ENCODE measurements at places on chromosomes 5 and 9. TPM values are rescaled to one million over a fixed set of nuclear protein-coding genes. Genes with fewer than 3 reads are reported as not detected.

The GHR gene
- 12.9 TPM for total RNA-seq

The SPINK5 gene
- total RNA-seq: 0.47 TPM

GRCh38 chr5:55222092-55222984, 4.8 kb downstream of the MCIDAS start:
- no peak for DNase-seq

DNA sequence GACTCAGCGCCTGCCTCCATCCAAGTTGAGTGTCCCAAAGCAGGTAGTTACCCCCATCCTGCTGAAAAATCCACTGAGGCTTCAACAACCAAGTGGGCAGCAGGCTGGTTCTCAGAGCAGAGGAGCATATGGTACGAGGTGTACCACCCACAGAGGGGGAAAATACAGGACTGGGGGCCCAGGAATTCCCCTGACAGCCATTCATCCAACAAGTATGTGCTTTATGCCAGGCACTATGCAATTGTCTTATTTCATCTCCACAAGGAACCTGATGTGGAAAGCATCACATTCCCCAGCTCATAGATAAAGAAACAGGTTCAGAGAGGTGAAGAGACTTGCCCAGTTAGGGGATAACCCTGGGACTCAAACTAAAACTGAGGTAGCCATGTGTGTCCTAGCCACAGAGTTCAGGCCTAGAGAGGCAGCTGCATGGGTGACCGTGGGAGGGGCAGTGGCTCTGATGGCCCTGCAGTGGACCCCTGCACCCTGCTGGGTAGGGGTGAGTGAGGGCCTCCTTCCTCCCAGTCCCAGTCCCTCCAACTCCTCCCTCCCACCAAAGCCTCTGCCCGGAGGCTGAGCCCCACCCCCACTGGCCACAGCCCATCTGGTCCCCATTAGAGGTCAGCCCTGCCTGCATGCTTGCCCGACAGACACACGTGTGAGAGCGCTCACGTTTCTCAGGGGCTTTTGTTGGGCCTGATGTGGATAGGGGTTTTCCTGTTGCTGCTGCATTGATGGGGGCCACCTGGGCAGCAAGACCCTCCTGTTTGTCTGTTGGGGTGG, 11.5 kb downstream of the PDLIM4 start:
- DNase-seq: no peak

GRCh38 chr9:115730396-115730795, 423.2 kb upstream of the PAPPA start:
- no peak for DNase-seq

DNA sequence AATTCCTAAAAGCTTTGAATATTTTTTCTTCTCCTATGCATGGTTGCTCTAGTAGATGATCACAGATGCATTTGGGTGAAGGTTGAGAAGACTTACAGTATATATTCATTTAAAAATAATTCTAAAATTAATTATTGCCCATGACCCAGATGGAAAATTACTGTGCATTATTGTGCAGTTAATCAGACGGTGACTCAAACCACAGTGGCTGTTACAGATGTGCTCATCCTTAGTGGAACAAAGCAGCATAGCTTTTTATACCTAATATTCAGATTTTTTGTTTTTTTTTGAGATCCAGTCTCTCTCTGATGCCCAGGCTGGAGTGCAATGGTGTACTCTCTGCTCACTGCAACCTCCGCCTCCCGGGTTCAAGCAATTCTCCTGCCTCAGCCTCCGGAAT, 10.7 kb downstream of the OR2V1 start:
- DNase-seq: no peak

DNA sequence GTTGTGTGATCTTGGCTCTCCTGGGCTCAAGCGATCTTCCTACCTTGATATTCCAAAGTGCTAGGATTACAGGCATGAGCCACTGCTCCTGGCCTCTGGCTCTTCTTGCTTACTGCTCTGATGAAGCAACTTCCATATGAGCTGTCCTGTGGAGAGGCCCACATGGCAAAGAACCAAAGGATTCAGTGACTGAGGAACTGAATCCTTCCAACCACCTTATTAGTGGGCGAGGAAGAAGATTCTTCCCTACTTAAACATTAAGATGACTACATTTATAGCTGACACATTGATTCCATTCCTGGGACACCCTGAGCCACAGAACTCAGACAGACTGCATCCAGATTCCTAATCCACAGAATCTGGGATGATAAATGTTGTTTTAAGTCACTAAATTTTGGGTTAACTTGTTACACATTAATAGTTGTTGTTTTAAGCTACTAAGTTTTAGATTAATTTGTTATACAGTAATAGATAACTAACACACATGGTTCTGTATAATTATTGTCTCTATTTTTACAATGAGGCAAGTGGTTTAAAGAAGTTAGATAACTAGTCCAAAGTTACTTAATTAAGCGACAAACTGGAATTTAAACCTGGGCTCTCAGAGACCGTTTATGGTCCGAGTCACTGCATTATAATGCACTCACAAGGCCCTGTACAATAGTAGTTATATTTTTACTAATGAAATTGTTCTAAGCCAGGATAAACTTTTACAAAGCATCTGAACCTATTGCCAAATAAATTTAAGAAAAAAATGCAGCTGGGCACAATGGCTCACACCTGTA, 16.7 kb upstream of the SLCO4C1 start:
- DNase-seq: no peak

The OLFM1 gene
- total RNA-seq: 10.0 TPM

- no peak for DNase-seq
Observed at GRCh38 chr5:167105941-167106340, 1185.5 kb upstream of the WWC1 start.

The DNAJB5 gene
- 70.0 TPM for total RNA-seq

DNA sequence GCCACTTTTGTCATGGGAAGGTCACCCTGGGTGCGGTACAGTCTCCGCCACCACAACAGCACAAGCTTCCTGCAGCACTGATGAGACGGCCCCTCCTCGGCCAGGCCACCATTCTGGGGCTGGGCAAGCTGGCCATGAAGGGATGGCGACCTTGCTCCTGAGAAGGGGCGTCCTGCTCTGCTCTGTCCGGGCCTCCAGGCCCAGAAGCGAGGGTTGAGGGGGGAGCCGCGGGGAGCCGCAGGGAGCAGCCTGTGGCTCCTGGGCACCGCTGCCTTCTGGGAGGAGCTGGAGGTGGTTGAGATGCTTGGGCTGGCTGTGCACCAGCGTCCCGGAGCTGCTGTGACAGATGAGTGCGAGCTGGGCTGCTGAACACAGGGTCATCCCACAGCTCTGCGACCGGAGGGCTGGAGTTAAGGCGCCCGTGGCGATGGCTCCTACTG, 84.3 kb upstream of the RAPGEF1 start:
- no peak for DNase-seq

The LCN6 gene
- total RNA-seq: 14.6 TPM

- DNase-seq: peak; percentile 11
Observed at GRCh38 chr9:136016572-136017288, 55.6 kb upstream of the UBAC1 start.

GRCh38 chr5:36105819-36106218, 39.1 kb upstream of the UGT3A2 start:
- no peak for DNase-seq

The PDGFRB gene
- total RNA-seq: 39.7 TPM

GRCh38 chr5:150246835-150247234, 42.7 kb downstream of the CAMK2A start:
- DNase-seq: no peak

GRCh38 chr5:155906046-155906445, 420.9 kb upstream of the SGCD start:
- no peak for DNase-seq

The PCDHGA10 gene
- total RNA-seq: 5.0 TPM

DNA sequence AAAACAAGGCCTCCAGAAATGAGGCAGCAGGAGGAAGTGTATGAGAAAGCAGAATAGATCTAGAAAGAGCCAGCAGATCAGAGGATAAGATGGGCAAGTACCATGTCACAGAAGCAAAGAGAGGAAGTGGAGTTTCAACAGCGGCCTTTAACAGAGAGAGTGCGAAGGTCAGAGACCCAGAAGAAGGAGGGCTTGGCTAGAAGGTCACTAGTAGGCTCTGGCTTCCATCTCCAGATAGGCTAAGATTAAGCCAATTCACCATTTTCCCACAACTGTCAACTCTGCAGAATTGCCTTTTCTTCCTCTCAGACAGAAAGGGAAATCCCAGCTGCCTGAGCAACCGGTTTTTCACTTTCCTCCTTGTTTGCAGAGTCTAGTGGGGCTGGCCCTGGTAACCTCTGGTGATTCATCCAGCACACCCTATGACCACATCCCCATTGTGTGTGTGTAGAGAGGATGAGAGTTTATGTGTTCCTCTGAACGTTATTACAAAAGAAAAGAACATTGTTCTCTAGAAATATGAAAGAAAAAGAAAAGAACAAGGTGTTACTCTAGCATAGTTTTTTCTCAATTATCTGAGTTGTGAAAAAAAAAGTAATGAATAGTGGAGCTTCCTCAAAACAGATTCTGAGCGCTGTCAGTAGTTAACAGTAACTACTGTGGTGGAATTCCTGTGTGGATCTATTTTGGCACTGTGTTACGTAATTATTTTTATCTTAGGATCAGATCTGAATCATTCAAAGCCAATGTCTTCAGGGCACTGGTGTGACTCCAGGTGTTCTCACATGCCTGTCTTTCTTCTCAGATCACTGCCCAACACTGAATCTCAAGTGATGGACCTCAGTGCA, 220.4 kb downstream of the ARRDC3 start:
- peak; percentile 35 for DNase-seq

- DNase-seq: no peak
Observed at GRCh38 chr5:176802116-176802784, 8.1 kb upstream of the UNC5A start.

- DNase-seq: no peak
Observed at GRCh38 chr9:132461281-132461896, 51.4 kb downstream of the CFAP77 start.

DNA sequence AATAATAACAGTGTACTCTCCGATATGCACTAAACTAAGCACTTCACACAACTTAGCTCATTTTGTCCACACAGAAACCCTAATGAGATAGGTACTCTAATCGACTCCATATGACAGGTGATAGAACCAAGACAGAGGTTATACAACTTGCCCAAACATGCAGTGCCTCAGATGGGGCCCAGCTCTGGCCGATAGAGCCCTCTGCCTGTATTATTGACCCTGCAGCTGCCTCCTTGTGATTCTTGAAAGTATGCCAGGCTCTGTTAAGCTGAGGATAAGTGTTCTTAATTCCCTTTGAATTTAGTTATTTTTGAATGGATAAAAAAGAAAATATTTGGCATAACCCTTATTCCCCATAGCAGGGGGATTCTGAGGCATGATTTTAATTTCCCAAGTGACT, 78.5 kb downstream of the HMHB1 start:
- no peak for DNase-seq

GRCh38 chr5:145981589-145982571, 45.5 kb downstream of the SH3RF2 start:
- no peak for DNase-seq

The DAPK1 gene
- 5.5 TPM for total RNA-seq

GRCh38 chr5:125775896-125776295, 647.3 kb upstream of the GRAMD2B start:
- no peak for DNase-seq

- DNase-seq: no peak
Observed at GRCh38 chr9:3647652-3648051, 121.9 kb upstream of the RFX3 start.

The MACIR gene
- 5.5 TPM for total RNA-seq

The ANKHD1 gene
- total RNA-seq: 58.5 TPM

- DNase-seq: no peak
Observed at GRCh38 chr9:93059715-93060578, 1.4 kb downstream of the SUSD3 start.

The SLCO6A1 gene
- not detected for total RNA-seq

DNA sequence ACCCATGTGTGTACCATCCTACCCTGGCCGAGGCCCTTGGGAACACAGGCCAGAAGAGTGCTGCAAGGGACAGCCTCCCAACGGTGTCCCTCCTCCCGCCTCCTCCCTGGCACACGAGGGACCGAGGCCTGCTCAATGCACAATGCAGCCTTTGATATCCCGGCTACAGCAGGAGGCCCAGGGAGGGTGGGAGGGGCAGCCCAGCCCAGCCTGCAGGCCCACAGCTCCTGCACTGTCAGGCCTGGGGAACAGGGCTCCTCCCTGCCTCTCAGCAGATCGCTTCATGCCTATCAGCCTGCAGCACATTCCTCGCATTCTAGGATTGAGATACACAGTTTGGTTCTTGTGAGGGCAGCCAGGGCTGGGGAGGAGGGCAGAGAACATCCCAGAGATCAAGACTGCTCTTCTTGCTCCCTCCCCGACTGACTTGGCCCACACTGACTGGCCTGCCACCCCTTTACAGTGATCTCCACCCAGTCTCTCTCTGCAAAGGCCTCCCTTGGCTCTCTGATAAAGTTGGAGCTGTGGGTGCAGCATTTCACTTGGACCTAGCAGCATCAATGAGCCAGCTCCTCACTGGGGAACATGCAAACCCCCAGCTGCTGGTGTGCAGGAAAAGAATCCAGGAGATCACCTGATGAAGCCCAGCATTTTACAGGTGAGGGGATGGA, at the start of gene SH3TC2:
SH3TC2 (minus strand) TSS at position 46 of the 671 bp plus-strand sequence; CDS start at position 6, 40 bp downstream.
- peak; percentile 64 for DNase-seq

- no peak for DNase-seq
Observed at GRCh38 chr5:64693636-64694035, 3.3 kb downstream of the SHISAL2B start.

DNA sequence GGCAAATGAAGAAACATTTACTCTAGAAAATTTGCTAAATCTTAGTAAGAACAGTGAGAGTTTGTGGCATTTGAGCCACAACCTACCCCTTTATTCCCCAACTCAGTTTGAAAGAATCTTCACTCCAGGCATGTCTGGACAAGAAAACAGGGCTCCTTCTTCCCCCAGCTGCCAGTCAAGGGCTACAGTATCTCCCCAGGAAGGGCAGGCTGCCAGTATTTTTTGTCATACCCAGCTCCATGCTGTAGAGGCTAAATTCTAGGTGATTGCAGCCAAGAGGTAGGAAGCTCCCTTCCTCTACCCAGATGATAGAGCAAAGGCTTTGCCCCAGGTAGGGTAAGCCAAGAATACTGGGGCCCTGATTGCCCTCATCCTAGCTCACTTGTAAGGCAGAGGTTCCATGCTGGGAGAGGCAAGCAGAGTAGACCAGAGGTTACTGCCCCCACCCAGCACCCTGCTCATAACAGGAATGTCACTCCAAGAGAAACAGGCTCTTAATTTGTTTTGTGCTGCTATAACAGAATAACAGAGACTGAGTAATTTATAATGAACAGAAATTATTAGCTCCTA, 20.0 kb upstream of the GRPEL2 start:
- DNase-seq: no peak

- DNase-seq: no peak
Observed at GRCh38 chr5:2166979-2167377, 284.3 kb upstream of the IRX4 start.

- peak; percentile 90 for DNase-seq
Observed at GRCh38 chr5:176837707-176838115, 27.4 kb downstream of the UNC5A start.

GRCh38 chr5:178286226-178287090, 53.9 kb upstream of the PHYKPL start:
- no peak for DNase-seq

The EQTN gene
- not detected for total RNA-seq

The AQP7 gene
- total RNA-seq: 150 TPM

DNA sequence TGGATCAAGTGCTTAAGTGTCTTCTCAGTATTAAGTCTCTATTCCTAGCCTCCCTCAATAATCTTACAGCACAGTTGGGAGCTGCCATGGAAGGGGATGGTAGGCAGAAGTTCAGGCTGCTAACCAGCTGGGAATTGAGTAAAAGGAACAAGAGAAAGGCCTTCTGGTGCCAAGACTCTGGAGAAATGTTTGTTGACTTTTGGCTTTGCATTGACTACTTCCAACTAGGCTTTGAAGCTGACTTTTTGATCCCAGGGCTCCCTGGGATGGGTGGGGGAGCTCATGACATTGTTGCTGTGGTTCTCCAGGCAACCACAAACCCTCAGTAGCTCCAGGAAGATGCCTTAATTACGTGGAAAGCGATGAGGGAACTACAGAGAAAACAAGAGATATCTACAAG, 85.2 kb upstream of the HTR4 start:
- DNase-seq: no peak

GRCh38 chr5:173050791-173051190, 5.4 kb upstream of the CREBRF start:
- no peak for DNase-seq
